ENCODE measurements at places on chromosomes 11 and 22. TPM values are rescaled to one million over a fixed set of nuclear protein-coding genes. Genes with fewer than 3 reads are reported as not detected.

DNA sequence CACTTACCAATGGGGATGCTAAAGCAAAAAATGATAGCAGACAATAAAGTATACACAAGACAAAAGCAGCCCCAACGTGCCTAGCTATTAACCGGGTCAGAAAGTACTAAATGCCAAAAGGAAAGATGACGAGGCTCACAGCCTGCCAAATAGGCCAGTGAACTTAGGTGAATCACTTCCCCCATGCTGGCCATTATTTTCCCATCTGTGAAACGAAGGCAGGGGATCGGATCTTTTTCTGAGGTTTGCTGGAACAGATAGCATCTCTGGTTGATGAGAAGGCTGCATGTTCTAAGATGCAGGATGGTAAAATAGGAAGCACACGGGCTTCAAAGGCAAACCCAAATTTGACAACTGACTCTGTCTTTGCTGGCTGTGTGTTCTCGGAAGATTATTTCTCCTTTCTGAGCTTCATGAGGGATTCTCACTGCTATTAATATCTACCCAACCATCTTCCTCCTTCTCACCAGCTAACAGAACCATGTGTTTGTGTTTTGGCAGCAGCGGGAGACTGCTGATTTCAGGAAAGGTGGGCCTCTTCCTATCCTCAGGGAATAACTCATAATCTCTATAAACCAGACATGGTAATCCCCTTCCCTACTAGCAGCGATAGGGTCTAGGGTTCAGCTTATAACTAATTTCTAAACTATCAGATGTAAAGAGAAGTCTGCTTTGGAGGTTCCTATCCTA, 390.7 kb downstream of the LARGE1 start:
- H3K27me3 ChIP-seq = peaks cover 1% of the 10 kb centered on the region
- no peak overlapping the region for H3K27ac ChIP-seq
- no peak overlapping the region for H3K4me3 ChIP-seq
- no peak for DNase-seq
- peaks cover 5% of the 10 kb centered on the region for H3K36me3 ChIP-seq

- H3K27ac ChIP-seq = no peak overlapping the region
- no peaks in the 10 kb centered on the region for H3K36me3 ChIP-seq
- peak overlapping the region; percentile 13 for H3K4me3 ChIP-seq
These were observed 912 bp downstream of the KREMEN1 start for GRCh38 chr22:29073618-29074275.

DNA sequence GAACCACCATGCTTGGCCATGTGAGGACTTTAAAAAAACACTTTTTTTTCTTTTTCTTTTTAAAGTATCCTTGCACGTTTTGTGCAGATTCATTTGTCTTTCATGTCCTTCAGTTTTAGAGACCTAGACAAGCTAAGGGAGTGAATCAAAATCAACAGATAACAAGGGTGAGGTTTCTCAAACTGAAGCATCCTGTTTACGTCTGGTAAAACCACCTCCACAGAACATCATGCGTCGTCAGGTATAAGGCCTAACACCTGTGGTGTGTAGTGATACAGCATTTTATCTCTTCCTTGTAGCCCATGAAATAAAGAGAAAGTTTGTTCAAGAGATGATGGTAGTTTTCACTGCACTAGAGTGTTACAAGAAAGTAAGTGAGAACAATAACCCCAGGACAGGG, 26.3 kb upstream of the CSF2RB start:
- H3K4me1 ChIP-seq = peaks cover 19% of the 10 kb centered on the region
- H3K27me3 ChIP-seq = peaks cover 10% of the 10 kb centered on the region
- DNase-seq = no peak
- no peaks in the 10 kb centered on the region for H3K36me3 ChIP-seq
- H3K27ac ChIP-seq = no peak overlapping the region

DNA sequence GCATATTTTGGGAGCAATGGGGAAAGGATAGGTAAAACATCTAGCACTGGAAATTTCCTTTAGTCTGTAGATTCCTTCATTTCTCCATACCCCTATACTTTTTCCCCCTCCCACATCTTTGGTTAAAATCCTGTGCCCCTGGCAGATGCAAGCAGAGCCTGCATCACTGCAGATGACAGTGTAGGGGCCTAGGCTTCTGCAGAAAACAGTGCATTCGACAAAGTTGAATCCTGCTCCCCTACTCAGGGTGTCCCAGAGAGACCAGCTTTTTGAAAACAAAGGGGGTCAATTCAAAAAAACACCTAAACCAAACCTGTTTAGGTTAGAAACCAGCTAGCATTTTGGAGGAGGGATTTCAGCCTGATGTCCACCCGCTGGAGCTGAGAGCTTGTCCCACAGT, 43.8 kb upstream of the BLID start:
- peak overlapping the region; percentile 87 for H3K27ac ChIP-seq
- no peak for DNase-seq
- peak overlapping the region; percentile 75 for H3K4me3 ChIP-seq
- H3K27me3 ChIP-seq = peaks cover 2% of the 10 kb centered on the region
- H3K4me1 ChIP-seq = peaks cover 100% of the 10 kb centered on the region

GGT1 gene
- 2.2 TPM for total RNA-seq

DNA sequence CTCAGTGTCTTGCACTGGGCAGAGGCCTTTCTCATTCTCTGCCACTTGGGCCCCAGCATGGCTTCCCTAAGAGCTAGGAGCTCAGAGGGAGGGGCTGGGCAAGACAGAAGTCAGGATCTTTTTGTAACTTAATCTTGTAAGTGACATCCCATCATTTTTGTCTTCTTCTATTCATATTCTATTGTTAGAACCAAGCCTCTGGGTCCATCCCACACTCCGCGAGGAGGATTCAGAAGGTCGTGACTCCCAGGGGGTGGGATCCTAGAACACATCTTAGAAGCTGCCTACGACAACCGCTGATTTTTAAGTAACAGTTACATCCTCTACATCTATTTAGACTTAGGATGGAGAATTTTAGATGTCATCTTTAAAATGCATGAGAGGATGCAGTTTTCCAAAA, 1.5 kb upstream of the IL17RA start:
- H3K4me1 ChIP-seq = peaks cover 42% of the 10 kb centered on the region
- H3K27ac ChIP-seq = no peak overlapping the region
- H3K36me3 ChIP-seq = no peaks in the 10 kb centered on the region
- H3K27me3 ChIP-seq = peaks cover 2% of the 10 kb centered on the region
- H3K4me3 ChIP-seq = peak overlapping the region; percentile 22
- no peak for DNase-seq

DEUP1 gene
- total RNA-seq = not detected

MS4A6E gene
- not detected for total RNA-seq

- no peak for DNase-seq
- H3K27me3 ChIP-seq = peaks cover 31% of the 10 kb centered on the region
- H3K4me3 ChIP-seq = no peak overlapping the region
- no peak overlapping the region for H3K27ac ChIP-seq
- H3K4me1 ChIP-seq = 0 out of 2 replicates have a peak, but pooled peaks cover 5% of the 10 kb centered on the region
These were observed 24.9 kb downstream of the ZBTB16 start for GRCh38 chr11:114084414-114084813.

- peaks cover 6% of the 10 kb centered on the region for H3K27me3 ChIP-seq
- peaks cover 58% of the 10 kb centered on the region for H3K4me1 ChIP-seq
- DNase-seq = no peak
- H3K4me3 ChIP-seq = peak overlapping the region; percentile 97
- 0 out of 2 replicates have a peak overlapping the region, but pooled peaks have one; percentile 21 for H3K27ac ChIP-seq
These were observed 3.2 kb downstream of the PPP6R3 start for GRCh38 chr11:68463714-68464113.

GRCh38 chr11:85042361-85042760, 584.8 kb downstream of the DLG2 start:
- H3K4me3 ChIP-seq = no peak overlapping the region
- no peaks in the 10 kb centered on the region for H3K4me1 ChIP-seq
- DNase-seq = no peak
- no peaks in the 10 kb centered on the region for H3K27me3 ChIP-seq
- no peaks in the 10 kb centered on the region for H3K36me3 ChIP-seq

DNA sequence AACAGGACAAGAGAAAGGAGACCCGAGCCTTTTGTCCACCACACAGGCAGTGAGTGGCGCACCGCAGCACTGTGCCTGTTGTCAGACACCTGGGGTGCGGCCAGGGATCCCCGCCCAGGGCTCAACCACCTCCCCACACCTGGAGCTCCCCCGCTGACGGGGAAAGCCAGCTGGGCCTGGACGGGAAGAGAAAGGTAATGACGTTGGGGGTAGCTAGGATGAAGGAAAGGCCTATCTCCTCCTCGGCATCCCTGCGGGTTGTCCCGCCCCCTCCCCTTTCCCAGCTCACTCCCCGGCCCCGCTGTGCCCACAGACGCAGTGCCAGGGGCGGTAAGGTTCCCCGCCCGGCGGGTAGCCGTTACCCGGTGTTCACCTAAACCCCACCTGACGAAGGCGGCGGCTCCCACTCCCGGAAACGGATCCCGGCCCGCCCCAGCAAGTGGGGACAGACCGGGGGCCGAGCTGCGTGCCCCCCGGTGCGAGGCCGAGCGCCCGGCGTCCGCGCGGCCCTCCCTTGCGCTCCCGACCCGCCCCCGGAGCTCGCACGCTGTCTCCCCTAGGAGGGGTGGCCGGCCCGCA, 495 bp downstream of the HYOU1 start:
- H3K36me3 ChIP-seq = peaks cover 31% of the 10 kb centered on the region
- DNase-seq = no peak
- H3K27ac ChIP-seq = peak overlapping the region; percentile 92
- peaks cover 29% of the 10 kb centered on the region for H3K4me1 ChIP-seq
- H3K4me3 ChIP-seq = peak overlapping the region; percentile 91

DNA sequence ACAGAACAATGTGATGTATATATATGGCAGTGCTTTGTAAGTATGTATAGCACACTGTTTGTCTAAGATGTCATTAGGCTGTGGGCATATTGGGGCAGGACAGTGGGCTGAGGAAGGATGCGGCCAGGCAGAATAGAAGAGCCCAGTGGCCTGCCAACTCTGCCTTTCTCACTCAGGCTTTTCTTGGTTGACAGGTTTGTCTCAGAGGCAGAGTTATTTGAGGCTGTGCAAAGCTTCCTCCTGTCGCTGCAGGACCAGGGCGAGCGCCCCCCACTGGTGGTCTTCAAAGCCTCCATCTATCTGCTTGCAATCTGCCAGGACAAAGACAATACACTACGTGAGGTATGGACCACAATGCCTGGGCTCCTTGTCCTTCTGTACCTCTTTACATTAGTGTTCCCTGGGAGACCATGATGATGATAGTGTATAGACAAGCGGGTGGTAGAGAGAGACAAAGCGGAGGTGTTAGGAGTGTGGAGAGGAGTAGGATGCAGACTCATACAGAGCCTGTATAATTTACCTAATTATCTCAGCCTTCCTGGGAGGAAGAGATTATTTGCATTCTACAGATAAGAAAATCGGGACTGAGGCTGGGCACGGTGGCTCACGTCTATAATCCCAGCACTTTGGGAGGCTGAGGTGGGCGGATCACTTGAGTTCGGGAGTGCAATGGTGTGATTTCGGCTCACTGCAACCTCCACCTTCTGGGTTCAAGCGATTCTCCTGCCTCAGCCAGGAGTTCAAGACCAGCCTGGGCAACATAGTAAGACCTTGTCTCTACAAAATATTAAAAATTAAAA, 37.3 kb upstream of the CCDC134 start:
- no peak for DNase-seq
- H3K27ac ChIP-seq = no peak overlapping the region
- H3K4me3 ChIP-seq = no peak overlapping the region
- peaks cover 6% of the 10 kb centered on the region for H3K4me1 ChIP-seq
- peaks cover 8% of the 10 kb centered on the region for H3K27me3 ChIP-seq
- no peaks in the 10 kb centered on the region for H3K36me3 ChIP-seq

ZNF74 gene
- total RNA-seq = 7.1 TPM

DNA sequence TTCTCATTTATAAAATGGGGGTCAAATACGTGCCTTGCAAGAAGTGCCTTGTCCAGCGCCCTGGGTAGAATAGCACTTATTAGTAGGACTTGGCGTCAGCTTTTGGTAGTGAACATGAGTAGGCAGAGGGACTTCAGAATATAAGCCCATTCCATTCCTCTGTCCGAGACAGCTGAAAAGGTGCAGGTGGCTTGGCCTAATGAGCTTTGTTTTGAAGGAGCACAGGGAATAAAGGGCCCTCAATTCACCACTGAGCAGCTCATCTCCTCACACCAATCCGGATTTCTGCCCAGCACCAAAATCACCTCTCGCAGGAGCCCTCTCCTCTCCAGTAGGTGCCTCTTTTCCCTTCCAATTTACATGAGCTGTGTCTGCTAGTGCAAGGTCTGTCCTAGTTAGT, 91.2 kb downstream of the DSCAML1 start:
- H3K27ac ChIP-seq = no peak overlapping the region
- H3K4me3 ChIP-seq = no peak overlapping the region
- H3K4me1 ChIP-seq = no peaks in the 10 kb centered on the region
- no peaks in the 10 kb centered on the region for H3K36me3 ChIP-seq
- DNase-seq = no peak

P2RY6 gene
- total RNA-seq = 2.3 TPM

KREMEN1 gene
- 0.50 TPM for total RNA-seq

GRCh38 chr11:75823946-75824345, 8.9 kb downstream of the UVRAG start:
- H3K4me3 ChIP-seq = no peak overlapping the region
- DNase-seq = no peak
- H3K4me1 ChIP-seq = peaks cover 46% of the 10 kb centered on the region
- H3K27me3 ChIP-seq = no peaks in the 10 kb centered on the region

DNA sequence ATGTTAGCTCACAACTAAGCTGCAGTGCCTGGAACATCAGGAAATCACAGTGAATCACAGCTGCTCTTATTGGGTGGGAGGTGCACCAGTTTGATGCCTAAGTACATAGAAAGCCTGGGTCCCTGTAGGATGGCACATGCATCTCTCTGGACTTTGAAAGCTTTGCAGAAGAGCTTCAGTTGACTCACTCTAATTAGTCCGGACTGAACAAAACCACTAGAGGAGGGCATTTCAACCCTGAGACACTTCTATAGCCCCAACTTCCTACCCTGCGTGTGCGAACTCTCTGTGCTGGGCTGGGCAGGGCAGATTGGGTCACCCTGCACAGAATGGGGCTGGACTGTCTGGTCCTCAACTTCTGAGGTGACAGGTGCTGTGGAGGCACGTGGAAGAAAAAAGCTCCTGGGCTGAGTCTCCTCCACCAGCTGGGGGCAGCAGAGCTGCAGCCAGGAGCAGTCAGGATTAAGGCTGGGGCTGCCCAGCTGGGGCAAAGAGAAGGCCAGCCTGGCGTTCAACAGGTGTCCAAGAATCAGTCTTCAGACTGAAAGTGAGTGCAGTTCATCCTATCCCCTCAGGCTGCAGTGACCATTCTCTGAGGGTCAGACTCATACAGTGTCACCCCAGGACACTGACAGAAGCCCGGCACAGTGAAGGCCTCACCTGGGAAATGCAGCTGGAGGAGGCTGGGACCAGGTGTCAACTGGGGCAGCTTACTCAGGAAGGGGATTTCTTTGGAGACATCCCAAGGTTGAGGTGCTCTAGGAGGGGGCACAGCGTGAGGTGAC, 22.1 kb downstream of the GGTLC2 start:
- DNase-seq = peak; percentile 13
- peaks cover 14% of the 10 kb centered on the region for H3K27me3 ChIP-seq
- no peak overlapping the region for H3K27ac ChIP-seq
- no peaks in the 10 kb centered on the region for H3K36me3 ChIP-seq
- H3K4me1 ChIP-seq = no peaks in the 10 kb centered on the region

IGSF22 gene
- total RNA-seq = not detected

Measured in HFFc6 (cell line).